ENCODE measurements at places on chromosomes 12 and 14.

GRCh38 chr14:33634631-33635030, 316.2 kb downstream of the EGLN3 start:
- DNase-seq: no peak

DNA sequence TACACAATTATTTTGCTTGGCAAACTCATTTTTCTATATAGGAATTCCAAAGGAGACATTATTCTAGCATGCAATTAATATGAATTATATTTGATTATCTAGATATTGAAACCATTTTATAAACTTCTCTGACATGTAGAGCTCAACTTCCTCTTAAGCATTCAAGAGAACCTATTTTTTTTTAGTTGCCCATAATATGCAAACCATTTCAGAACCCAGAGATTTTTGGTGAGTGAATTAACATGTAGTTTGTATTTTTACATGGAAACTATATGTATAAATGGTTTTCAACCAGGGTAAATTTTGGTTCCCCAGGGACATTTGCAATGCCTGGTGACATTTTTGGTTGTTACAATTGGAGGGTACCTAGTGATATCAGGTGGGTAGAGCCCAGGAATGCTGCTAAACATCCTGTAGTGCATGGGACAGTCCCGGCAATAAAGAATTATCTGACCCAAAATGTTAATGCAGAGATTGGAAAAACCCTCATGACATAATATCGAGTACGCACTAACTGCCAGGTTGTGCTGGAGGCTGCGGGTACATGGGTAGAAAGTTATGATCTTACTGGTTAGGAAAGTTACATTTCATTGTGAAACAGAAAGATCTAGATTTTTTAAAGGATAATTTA, 338.9 kb upstream of the GARIN2 start:
- no peak for DNase-seq

- DNase-seq: no peak
These were observed 2.1 kb upstream of the RNASE13 start for GRCh38 chr14:21036751-21037150.

DNA sequence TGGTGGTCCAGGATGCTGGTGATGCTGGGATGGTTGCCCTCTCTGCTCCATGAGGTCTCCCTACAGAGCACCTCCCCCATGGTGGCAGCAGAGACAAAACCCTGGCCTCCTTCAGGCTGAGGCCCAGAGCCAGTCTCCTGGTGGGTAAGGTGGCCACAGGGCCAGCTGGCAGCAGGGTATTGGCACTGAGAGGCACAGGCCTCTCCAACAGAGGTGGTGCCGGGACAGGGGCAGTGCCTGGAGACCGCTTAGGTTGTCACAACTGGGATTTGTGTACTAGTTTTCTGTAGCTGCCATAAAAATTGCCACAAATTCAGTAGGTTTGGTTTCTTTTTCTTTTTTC, 6.1 kb upstream of the MTA1 start:
- no peak for DNase-seq

DNA sequence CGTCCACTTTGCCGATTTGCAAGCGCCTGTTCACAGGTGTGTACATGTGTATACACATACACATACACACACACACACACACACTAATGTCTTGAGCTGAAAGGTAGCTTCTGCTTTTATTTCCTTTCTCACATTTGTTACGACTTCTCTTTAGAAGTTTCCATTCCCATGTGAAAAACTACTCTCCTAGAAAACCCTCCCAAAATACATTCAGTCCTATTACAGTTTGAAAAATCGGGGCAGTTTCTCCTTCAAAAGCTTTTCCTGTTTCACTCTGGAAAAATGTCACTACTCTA, 3.9 kb downstream of the BLTP3B start:
- no peak for DNase-seq

- no peak for DNase-seq
These were observed 84.0 kb downstream of the RNF34 start for GRCh38 chr12:121483949-121484348.

GRCh38 chr12:75308279-75308678, 21.8 kb downstream of the CAPS2 start:
- DNase-seq: no peak

DNA sequence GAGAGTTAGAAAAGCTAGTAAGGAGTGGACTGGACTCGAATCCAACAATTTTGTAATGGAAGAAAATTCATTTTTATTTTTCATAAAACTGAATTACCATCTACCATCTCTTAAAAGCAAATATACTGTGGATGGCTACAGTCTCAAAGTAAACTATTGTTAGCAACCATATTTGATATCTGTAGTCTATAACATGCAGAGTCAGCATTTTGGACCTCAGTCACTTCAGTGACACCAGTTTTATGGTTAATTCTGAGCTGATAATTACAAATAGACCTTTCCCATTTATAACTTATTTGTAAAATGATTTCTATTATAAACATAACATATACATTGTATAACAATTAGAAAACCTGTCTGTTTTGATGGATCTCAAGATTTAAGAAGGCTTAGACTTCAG, 2.0 kb downstream of the KRAS start:
- DNase-seq: no peak

Measured in small intestine (tissue), 16 donors.